Activated naive CD4-positive, alpha-beta T cell (primary cell): ENCODE measurements at places on chromosomes 7 and 10.

GRCh38 chr7:46177821-46178220, 256.7 kb upstream of the IGFBP3 start:
- DNase-seq: no peak

DNA sequence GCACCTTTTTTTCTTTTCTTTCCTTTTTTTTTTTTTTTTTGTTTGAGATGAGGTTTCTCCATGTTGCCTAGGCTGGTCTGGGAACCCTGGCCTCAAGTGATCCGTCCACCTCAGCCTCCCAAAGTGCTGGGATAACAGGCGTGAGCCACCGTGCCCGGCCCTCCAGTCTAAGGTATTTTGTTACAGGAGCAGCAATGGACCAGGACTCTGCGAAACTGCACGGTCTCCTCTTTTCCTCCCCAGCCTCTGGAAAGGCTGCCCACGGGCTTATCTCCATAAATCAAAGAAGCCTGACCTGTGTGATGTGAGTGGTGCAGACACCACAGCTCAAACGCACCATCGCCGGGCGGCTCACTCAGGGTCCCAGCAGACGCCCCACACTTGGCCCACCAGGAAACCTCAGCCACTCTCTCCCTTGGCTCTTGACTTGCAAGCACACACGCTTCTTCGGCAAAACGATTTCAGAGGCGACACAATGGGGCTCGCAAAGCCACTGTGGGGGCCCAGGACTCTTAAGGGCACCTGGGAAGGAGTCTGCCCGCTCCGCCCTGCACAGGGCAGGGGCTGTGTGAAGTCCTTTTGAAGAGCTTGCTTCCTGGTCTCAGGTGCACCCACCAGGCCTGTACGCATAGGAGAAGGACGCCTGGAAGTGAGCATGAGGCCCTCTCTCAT, 20.6 kb downstream of the WDR86 start:
- no peak for DNase-seq

DNA sequence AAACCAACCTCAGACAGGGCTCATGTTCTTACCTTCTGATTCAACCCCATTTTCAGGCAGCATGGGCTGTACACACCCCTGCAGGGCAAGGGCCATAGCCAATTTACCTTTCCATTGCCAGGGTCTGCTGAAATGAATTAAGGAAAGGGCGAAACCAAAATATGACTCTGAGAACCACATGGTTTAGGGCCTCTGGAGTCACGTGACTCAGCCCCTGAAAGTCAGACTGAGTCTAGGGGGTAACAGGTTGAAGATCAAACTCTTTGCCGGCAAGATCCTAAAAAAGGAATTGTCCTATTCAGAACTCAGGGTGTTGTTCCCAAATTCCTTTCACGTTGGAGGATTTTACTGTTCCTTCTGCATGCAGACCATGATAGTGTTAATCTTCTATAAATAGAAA, 118.9 kb downstream of the RAB11FIP2 start:
- DNase-seq: no peak

GRCh38 chr10:123331438-123331837, 177.2 kb downstream of the BUB3 start:
- no peak for DNase-seq

- DNase-seq: no peak
Observed at GRCh38 chr10:5467634-5468255, 31.6 kb downstream of the CALML5 start.

GRCh38 chr10:102649797-102650654, 5.7 kb downstream of the TRIM8 start:
- no peak for DNase-seq

DNA sequence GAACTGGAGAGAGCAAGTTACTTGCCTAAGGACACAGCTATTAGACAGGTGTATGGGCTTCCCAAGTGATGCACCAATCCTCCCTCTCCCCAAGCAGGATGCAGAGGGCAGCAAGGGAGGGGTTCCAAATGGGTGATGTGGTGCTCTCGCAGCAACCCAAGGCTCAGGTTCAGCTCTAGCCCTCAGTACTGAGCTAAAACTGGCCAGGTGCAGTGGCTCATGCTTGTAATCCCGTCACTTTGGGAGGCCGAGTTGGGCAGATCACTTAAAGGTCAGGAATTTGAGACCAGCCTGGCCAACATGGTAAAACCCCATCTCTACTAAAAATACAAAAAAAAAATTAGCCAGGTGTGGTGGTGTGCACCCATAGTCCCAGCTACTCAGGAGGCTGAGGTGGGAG, 40.7 kb downstream of the GPRIN2 start:
- DNase-seq: no peak

DNA sequence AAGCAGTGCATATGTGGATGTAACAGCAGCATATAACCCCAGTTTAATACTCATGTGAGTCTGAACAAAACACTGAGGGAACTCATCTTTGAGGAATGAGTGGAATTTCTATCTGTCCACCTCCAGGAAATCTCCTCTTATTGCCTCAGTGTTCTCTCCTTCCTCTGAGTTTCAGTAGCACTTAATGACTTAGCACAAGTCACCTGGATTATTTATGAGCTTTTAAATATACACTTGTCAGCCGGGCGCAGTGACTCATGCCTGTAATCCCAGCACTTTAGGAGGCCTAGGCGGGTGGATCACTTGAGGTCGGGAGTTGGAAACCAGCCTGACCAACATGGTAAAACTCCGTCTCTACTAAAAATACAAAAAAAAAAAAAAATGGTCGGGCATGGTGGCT, 4.3 kb downstream of the LRRC20 start:
- no peak for DNase-seq

DNA sequence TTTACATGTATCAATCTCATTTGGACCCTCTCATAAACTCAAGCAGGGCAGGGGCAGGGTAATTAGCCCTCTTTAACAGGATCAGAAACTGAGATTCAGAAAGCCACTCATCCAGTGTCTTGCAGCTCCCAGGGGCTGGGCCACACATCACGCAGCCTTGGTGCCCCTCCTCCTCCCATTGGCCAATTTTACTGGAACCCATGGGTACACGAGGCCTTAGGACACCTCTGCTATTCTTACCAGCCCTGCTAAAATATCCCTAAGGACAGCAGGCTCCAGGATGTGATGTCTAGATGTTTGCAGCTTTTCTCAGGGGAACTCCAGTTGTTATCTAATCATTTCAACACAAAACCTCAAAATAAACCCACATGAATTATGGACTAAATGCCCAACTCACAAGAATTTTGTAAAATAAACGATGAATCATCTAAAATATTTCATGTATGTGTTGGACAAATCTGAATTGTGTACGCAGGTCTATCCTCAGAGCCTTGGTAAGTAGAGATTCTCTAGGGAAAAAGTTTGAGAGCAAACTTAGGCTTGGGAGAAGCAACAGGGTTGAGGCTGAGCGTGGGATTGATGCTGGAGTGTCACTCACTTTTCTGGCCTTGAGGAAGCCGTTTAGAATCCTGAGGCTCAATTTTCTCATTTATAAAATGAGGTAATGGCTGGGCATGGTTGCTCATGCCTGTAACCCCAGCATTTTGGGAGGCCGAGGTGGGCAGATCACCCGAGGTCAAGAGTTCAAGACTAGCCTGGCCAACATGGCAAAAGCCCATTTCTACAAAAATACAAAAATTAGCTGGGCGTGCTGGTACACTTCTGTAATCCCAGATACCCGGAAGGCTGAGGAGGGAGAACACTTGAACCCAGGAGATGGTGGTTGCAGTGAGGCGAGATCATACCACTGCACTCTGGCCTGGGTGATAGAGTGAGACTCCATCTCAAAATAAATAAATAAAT, 69.7 kb upstream of the TNS3 start:
- DNase-seq: no peak

DNA sequence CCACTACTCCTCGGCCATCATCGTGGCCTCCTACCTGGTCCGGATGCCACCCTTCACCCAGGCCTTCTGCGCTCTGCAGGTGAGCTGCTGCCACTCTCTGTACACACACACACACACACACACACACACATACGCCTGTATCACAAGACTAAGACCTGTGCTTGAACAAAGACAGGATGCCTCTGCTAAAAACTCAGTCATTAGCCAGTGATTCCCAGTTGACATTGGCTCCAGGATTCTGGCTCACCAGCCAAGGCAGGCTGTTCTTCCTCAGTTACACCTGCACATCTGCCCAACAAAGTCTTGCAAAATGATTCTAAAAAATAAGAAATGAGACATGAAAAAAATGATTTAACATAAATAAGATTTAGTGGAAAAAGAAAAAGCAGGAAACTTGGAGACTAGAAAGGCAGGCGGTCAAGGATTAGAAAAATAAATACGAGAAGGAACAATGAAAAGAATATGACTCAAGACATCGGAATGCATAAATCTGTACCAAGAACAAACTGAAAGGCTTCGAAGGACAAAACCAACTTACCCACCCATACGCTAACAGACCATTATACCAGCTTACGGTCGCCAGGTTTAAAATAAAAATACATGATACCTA, 7.4 kb upstream of the LRRC18 start:
- DNase-seq: no peak

DNA sequence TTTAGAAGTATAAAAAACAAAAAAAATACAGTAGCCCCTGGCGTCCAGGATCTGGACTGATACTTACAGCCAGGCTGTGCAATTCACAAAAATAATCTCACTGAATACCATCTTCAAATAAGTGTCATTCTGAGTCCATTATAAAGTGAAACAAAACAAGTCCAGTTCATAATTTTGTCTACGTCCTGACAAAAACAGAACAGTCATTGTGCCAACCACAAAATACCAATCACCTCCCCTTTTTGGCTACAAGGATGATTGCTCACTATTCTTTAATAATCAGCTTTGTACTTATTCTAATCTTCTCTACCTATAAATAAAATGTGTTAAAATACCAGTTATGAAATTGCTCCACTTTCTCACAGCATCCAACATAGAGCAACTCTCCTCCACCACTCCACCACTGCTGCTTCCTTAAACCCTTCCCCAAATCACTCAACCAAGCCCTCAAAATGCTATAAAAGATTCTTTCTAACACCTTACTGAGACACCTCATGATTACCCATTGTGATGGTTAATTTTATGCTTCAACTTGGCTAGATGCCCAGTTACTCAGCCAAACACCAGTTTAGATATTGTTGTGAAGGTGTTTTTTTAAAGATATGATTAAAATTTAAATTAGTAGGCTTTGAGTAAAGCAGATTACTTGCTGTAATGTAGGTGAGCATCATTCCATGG, 479.8 kb upstream of the SEMA3A start:
- no peak for DNase-seq

DNA sequence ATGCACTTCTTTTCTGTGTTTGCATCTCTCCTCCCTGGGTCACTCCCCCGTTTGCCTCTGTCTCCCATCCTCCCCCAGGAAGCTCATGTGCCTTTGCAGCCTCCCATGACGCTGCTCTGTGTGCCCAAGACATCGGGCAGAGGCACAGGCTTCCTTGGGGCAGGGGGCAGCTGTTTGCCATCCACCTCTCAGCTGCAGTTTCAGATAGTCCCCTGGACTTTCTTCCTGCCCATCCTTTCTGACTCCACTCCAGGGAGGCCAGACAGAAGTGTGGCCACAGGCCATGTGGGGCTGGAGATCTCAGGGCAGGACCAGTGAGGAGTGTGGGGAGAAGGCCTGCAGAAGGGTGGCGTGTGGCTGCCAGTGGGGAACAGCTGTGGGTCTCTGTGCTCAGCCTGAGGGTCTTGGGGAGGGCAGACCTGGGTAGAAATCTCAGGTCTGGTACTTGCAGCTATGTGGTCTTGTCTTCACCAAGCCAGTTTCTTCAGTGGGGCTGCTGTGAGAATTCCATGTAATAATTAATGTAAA, 10.6 kb upstream of the SAMD8 start:
- DNase-seq: no peak

DNA sequence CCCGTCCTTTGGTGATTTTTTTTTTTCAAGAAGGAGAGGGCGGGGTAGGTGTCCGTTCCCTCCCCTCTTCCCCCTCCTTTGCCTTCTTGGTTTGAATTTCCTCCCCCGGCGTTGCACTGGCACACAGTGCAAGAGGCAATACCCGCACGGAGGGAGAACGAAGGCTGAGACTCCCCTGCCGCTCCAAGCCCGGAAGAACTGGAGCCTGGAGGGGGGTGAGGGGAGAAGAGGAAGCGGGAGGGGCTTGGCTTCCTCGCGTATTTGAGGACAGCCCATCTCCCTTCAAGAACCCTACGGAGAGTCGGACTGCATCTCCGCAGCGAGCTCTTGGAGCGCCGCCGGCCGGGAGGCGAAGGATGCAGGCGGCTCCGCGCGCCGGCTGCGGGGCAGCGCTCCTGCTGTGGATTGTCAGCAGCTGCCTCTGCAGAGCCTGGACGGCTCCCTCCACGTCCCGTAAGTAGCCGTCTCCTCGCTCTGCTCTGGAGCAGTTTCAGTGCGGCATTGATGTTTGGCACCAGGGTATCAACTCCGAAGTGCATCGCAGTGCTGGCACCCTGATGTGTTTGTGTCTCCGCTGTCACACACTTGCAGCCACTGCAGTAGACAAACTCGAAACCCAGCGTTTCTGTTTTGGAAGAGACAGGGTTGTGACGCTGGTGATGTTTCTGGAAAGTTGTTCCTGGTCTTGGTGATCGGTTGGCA, at the start of gene CNTNAP2:
CNTNAP2 (plus strand) TSS at position 281 of the 702 bp plus-strand sequence; CDS start at position 357, 76 bp downstream.
- DNase-seq: no peak

GRCh38 chr10:117007080-117007479, 2.1 kb upstream of the SHTN1 start:
- no peak for DNase-seq

DNA sequence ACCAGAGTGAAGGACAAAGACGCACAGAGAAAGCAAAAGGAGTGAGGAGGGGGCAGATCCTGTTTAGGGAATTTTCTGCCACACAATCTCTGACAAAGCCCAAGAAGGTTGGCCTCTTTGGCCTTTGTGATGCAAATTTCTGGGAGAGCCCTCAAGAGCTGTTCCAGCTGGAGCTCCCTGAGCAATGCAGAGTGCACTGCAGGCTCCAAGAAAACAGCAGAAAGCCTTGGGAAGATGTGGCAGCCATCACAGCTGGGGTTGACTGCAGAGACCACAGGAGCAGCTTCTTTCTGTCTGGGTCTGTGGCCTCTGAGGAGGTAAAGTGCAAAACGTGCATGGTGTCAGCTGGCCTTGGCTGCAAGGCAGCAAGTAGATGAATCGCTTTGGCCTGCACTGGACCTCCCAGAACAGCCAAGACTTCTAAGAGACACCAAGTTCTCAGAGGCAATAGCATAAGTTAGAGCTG, 200.2 kb downstream of the ELMO1 start:
- no peak for DNase-seq

DNA sequence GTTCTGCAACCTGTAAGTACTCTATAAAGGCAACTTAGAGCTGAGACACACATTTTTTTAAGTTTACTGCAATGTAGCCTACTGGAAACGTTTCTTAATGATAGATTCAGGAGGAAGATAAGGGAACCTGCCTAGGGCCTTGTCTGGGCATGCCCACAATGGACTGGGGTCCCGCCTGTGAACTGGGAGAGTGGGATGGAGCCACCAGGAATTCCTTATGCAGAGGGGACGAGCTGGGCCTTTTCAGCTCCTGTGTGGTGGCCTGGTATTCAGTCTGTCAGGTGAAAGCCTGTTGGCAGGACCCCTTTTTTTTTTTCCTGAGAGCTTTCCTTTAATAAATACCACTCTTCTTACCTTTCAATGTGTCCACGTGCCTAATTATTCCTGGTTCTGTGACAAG, 384.4 kb upstream of the ZWINT start:
- no peak for DNase-seq

- DNase-seq: peak; percentile 24
Observed at GRCh38 chr7:39589323-39590111, 23.3 kb downstream of the YAE1 start.

GRCh38 chr7:106016331-106016730, 53.3 kb downstream of the CDHR3 start:
- no peak for DNase-seq

GRCh38 chr7:123075838-123076467, 80.5 kb upstream of the TAS2R16 start:
- DNase-seq: no peak
